Activated B cell treated with CpG ODN at 0.5 μM for 24 hours (primary cell): ENCODE measurements at places on chromosomes 12 and 14.

DNA sequence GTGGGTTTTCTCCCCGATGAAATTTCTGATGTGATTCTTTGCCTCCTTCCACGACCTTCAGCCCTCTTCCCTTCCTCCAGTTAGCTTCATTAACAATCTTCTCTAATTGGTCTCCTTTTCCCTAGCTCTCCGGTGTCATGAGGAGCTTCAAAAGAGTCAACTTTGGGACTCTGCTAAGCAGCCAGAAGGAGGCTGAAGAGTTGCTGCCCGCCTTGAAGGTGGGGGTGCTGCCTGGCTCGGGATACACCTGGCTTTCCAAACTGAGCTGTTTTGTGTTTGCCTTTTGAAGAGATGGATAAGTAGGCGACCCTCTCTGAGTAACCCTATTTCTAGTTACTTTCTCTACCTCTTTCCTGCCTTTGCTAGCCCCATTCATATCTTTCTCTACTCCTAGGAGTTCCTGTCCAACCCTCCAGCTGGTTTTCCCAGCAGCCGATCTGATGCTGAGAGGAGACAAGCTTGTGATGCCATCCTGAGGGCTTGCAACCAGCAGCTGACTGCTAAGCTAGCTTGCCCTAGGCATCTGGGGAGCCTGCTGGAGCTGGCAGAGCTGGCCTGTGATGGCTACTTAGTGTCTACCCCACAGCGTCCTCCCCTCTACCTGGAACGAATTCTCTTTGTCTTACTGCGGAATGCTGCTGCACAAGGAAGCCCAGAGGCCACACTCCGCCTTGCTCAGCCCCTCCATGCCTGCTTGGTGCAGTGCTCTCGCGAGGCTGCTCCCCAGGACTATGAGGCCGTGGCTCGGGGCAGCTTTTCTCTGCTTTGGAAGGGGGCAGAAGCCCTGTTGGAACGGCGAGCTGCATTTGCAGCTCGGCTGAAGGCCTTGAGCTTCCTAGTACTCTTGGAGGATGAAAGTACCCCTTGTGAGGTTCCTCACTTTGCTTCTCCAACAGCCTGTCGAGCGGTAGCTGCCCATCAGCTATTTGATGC is 797 bp downstream of the ESPL1 start:
- no peak for DNase-seq

- no peak for DNase-seq
These were observed 175.9 kb upstream of the C14orf180 start for GRCh38 chr14:104403421-104404220.

- DNase-seq, result no peak
These were observed 56.2 kb downstream of the SVOP start for GRCh38 chr12:108964371-108965352.

DNA sequence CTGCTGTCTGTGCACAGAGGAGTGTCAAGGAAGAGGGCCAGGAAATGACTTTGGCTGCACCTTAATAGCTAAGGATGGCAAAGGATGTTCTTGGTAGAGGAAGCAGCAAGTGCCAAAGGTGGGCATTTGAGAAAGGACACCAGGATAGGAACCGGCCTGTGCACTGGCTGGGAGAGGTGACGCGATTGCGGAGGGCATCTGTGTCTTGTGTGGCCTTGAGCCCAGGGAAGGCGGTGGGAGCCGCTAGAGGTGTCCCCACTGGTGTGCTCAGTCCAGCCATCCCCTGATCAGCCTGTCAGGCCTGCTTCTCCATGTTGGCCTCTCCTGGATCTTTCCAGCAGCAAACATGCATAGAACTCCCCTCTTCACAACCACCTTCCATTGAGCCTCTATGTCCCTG is 30.2 kb downstream of the PAPLN start:
- DNase-seq, result no peak

DNA sequence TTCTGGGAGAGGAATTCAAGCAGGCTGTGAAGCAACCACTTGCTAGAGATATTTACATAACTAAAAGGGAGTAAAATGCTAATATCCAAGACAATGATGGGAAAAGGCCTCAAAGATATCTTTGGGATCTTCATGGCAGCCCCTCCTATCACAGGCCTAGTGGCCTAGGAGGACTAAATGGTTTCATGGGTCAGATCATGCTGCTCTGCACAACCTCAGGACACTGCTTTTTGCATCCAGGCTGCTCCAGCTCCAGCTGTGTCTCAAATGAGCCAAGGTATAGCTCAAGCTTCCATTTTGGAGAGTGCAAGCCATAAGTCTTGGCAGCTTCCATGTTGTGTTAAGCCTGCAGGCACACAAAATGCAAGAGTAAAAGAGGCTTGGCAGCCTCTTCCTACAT is 195.6 kb upstream of the SSTR1 start:
- DNase-seq, result no peak

DNA sequence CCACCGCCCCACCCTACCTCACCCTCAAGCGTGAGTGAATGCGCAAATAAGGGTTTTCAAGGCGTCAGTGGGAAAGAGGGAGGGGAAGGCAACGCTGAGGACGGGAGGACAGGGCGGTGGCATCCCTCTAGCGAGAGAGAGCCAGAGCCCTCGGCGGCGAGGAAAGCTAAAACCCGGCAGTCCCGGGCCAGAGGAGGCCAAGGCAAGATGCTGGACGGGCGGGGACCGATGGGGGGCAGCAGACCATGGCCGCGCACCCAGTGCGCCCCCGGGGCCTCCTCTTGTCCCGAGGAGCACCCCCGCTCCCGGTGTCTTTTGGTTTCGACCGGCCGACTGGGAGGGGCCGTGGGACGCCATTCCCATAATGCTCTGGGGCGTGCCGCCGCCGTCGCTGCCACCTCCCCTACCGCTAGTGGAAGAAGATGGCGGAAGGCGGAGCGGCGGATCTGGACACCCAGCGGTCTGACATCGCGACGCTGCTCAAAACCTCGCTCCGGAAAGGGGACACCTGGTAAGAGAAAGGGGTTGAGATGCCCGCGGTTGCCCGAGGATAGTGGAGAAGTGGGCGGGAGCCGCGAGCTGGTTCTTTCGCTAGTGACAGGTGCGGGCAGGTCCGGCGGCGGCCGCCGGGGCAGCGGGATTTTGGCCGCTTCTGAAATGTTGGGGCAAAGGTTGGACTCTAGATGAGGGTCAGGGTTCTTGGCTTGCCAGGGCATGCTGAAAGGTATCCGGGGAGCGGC is at the start of gene USP15:
Gene USP15, plus strand, starts transcription at position 412 of the 740 bp plus-strand sequence. Its CDS starts 11 bp downstream, at position 423.
- DNase-seq, result peak; percentile 95

DNA sequence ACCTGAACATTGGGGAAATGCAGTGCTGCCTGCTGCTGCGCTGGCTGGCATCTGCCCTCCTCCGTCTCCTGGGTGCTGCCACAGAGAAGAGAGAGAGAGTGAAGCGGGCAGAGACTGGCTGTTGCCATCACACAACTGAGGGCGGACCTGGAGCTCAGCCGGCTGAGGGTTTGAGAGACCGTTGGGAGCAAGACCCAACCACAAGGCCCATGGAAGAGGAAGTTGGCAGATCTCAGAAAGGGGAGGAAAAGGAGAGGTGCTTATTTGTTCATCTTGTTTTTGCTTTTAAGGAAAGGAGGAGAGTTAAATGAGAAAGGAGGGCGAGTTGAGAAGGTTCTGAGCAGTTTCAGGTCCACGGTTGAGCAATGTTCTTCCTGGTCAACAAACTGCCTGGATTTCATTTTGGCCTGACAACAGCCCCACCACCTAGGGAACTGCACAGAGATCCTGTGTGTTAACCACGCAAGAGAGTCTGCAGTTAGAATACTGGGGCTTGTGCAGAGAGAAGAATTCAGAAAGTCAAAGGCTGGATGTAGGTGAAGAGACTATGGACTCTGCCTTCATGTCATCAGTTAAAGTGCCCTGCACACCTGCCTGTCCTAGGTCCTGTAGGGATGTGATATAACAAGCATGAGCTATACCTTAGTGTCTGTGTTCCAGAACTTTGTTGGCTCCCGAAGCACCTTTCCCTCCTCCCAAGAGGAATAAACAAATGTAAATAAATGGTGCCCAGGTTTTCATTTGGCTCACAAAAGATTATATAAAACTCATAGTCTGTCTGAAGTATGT is 124.6 kb downstream of the ETV6 start:
- no peak for DNase-seq

GRCh38 chr12:108642899-108643654 is 9.4 kb upstream of the SELPLG start:
- DNase-seq, result no peak

- no peak for DNase-seq
These were observed 23.1 kb downstream of the BICDL1 start for GRCh38 chr12:120012067-120012621.

DNA sequence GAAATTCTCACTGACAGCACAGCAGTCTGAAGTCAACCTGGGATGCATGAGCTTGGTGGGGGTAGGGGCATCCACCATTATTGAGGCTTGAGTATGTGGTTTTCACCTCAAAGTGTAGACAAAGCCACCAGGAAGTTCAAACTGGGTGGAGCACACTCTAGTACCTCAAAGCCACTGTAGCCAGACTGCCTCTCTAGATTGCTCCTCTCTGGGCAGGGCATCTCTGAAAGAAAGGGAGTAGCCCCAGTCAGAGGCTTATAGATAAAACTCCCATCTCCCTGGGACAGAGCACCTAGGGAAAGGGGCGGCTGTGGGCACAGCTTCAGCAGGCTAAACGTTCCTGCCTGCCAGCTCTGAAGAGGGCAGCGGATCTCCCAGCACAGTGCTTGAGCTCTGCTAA is 143.0 kb downstream of the KITLG start:
- DNase-seq, result no peak

DNA sequence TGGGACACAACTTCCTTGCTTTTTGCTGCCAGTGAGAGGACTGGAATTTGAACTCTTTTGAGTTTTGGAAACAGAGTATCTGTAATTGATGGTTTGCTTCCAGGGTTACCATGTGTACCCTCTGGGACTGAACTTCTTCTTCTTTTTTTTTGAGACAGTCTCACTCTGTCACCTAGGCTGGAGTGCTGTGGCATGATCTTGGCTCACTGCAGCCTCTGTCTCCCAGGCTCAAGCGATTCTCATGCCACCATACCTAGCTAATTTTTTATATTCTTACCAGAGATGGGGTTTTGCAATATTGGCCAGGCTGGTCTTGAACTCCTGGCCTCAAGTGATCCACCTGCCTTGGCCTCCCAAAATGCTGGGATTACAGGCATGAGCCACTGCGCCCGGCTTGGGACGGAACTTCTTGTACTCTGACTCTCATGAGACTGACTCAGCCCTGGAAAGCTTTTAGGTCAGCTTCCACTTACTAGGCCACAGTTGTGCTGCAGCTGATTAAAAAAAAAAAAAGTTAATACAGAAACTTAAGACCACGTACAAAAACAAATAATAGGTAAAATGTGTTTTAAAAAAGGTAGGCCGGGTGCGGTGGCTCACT is 15.8 kb downstream of the SEL1L start:
- no peak for DNase-seq

DNA sequence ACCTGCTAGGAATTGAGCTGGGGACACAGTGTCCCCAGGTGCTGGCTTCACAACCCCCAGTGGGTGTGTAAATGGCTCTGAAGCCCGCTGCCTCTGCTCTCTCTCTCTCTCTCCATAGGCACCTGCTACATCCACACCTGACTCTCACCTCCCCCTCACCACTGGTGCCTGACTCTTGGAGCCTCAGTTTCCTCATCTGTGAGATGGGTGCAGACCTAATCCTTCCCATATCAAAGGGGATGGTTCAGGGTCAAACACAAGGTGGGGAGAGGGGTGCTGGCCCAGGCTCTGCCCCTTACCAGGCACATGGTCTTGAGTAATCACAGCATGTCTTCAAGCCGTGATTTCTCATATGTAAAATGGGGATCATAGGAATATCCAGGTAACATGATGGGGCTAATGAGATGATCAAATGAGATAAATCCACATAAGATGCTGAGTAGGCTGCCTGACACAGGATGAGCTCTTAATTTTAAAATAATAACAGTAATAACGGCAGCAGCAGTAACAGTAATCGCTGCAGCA is 37.6 kb downstream of the TESC start:
- DNase-seq, result no peak

DNA sequence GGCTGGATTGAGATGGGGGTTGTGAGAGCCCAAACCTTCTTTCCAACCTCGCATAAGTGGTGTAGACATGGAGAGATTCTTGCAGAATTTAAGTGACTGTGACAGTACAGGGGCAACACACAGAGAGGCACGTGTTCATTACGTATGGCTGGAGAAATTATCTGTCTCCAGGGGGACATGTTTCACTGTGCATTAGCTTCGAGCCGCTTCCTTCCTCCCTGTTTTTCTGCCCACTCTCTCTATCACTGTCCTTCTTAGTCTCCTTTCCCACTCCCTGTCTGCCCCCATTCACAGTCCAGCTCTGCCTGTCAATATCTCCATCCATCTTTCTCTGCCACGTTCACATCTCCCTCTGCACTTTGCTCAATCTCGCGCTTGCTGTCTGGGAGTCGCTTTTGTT is 11.5 kb upstream of the C14orf93 start:
- DNase-seq, result no peak

DNA sequence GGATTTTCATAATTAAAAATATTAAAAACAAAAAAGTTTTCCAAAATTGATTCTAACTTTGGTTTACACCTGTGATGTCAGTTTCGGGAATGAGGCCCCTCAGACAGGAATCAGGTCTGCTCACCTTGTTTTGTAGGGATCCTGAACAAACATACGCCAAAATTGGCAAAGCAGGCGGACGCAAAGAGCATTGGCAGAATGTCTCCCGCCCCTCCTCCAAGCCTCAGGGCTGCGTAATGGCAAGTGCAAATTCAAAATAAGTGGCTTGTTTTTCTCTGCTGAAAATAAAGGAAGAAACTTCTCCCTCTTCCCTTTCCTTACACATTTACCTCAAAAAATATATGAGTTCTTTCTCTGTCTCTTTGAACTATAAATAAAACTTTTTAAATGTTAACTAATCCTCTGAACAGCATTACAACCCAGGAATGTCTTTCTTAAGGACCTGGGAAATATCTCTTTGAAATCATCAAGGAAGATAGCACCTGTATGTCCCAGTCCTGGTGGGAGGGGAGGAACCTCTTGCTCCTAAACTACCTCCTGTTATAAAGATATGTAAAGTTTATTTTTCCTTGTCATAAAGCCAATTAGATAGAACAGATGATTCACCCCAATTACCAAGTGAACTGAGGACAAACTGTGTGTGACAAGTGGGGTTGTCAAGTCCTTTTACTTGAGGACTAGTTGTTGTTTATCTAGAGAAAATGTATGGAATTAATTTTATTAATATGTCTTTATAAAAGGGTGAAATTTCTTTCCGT is 16.5 kb downstream of the OR6J1 start:
- DNase-seq, result no peak

DNA sequence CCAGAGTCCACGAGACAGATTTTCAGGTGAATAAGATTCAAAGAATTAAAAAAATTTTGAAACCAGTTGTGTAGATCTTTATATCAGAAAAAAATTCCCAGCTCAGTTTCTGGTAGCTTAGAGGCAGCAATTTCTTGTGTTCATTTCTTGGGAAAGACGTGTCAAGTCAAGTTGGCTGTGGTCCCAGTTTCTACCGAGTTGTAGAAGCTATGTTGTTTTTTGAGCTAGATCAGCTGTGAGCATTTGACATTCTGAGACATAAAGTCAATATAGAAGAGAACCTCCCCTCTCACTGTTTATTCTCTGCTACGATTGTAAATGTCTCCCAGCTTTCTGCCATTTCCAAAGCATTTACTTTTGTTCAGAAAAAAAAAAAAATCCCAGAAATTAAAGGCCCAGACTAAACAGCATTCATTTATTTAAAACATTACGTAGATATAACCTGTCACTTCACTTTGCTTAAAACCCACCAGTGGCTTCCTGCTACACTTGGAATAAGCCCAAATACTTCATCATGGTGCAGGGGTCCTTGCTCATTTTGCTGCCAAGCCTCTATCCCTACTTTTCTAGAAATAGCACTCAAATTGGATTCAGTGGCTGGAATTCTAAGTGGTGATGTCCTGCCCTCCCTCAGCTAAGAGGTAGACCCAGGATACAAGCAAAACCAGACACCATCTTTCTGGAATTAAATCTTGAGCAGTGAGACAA is 20.6 kb upstream of the PYGL start:
- DNase-seq, result no peak

- DNase-seq, result no peak
These were observed 142.0 kb downstream of the TMEM30B start for GRCh38 chr14:61139006-61139599.
